ENCODE measurements at places on chromosomes 6 and 20. TPM values are rescaled to one million over a fixed set of nuclear protein-coding genes. Genes with fewer than 3 reads are reported as not detected.

Gene MRPS26
- 36.8 TPM for polyA plus RNA-seq

DNA sequence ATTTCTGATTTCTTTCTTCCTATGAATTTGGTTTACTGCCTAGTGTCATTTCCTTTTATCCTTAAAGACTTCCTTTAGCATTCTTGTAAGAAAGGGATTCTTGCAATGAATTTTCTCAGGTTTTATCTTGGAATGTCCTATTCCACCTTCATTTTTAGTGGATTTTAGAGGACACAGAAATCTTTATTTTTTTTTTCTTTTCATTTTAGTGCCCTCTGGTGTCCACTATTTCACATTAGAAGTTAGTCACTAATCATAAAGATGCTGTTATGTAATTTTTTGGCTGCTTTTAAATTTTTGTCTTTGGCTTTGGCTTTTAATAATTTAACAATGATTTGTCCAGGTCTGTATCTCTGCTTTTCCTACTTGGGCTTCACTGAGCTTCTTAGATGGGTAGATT, 28.1 kb downstream of the LMBRD1 start:
- no peak for DNase-seq

Gene CGA
- polyA plus RNA-seq: 2.6 TPM

- DNase-seq: no peak
Measured at GRCh38 chr6:33215271-33216116, 7.2 kb downstream of the RING1 start.

DNA sequence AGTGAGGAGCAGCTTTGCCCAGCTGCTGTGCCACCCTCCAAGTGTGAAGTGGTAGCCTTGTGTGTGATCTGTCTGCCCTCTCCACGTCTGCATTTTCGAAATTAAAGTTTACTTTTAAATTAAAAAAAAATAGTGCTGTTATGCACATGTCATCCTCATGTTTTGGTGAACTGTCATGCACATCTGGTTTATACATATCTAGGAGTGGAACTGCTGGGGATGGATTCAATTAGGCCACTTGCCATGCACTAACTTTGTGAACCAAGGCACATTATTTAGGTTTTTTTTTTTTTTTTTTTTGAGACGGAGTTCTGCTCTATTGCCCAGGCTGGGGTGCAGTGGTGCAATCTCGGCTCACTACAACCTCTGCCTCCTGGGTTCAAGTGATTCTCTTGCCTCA, 3.6 kb downstream of the GTSF1L start:
- DNase-seq: no peak

DNA sequence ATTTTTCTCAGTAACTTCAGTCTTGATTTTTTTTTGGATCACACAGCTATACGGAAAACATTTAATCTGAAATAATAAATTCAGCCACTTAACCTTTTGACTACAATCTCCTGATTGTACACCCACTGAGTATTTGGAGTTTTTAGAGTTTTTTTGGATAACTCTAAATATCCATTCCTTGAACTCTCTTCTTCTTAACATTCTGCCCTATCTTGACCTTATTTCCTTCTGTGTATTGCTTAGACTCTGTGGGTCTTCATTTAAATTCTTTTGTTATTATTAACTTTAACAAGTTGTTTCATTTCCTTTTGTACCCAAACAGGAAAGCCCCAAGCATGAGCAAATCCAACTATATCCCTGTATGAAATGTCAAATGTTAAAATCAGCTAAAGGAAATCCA, 170.2 kb upstream of the PTCHD4 start:
- no peak for DNase-seq

- DNase-seq: no peak
Measured at GRCh38 chr20:37263686-37264085, 2.1 kb upstream of the GHRH start.

- DNase-seq: no peak
Measured at GRCh38 chr6:47700053-47700452, 1.7 kb downstream of the ADGRF4 start.

Gene LY6G6D
- not detected for polyA plus RNA-seq

DNA sequence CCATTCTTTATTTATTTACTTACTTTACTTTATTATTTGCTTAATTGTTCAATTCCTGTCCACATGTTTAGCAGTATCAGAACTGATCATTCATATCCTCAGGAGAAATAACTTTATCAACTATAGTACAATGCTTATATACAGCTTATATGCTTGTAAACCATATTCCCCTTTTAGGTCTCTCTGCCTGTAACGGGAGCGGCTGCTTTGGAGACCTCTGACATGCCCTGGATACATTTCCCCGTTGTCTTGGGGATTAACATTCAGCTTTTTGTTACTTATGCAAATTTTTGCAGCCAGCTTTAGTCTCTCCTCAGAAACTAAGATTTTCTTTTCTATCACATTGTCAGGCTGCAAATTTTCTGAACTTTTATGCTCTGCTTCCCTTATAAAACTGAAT, 17.6 kb upstream of the FUT9 start:
- no peak for DNase-seq

GRCh38 chr20:37501940-37502339, 19.1 kb upstream of the NNAT start:
- DNase-seq: no peak

- DNase-seq: no peak
Measured at GRCh38 chr6:111952274-111952673, 79.0 kb upstream of the FYN start.

GRCh38 chr6:87164506-87164905, 9.1 kb downstream of the ZNF292 start:
- DNase-seq: no peak

Gene SIRPB1
- not detected for polyA plus RNA-seq

- DNase-seq: no peak
Measured at GRCh38 chr6:128161263-128161662, 260.4 kb upstream of the THEMIS start.

- DNase-seq: no peak
Measured at GRCh38 chr6:144181639-144182038, 31.3 kb downstream of the STX11 start.

DNA sequence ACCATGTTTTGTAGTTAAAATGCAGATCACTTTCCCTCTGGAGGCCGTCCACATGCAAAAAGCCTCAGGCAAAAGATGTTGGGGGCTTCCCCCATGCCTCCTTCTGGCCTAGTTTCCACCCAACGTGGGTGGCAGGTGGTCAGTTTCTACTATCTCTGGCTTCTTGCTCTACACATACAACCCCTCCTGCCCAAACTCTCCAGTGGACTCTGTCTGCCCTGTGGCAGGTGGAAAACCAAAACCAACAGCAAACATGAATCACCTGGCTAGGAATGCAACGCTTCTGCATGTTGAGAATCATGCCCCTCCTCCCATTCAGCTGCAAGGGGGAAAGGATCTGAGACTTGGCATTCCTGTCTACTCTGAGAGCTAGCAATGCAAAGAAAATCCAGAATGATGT, 94.8 kb downstream of the MBOAT1 start:
- no peak for DNase-seq

Gene KIF13A
- 36.9 TPM for polyA plus RNA-seq

DNA sequence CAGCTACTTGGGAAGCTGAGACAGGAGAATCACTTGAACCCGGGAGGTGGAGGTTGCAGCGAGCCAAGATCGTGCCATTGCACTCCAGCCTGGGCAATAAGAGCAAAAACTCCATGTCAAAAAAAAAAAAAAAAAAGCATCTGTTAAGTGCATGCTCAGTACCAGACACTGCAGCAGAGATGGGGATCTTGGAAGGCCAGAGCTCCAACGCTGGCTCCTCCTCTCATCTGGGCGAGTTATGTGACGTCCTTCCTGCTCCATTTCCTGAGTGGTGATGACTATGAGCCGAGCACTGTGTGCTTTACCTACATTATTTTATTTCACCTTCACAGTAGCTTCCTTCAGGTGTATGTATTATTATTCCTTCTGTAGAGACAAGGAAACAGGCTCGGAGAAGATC, 38.5 kb upstream of the CDH22 start:
- no peak for DNase-seq

DNA sequence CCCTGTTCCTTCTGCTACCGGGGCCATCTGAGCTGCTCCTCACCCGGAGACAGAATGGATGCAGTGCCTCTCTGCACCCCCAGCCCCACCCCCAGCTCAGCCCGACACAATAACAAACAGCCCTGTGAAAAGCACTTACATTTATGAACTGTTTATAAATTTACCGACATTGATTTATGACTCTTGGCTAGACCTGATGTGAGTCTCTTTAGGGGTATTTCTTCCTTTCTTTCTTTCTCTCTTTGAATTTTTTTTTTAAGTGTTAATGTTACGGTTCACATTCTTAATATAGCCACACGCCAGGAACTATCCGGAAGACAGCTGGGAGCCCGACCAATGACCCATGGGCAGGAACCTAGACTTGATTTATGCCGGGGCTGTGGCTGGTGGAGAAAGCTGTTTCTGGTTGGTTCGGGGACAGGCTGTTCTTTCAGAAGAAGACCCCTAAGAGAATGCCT, 266.3 kb downstream of the CDC5L start:
- no peak for DNase-seq

GRCh38 chr6:44505751-44506150, 118.2 kb downstream of the CDC5L start:
- DNase-seq: no peak

DNA sequence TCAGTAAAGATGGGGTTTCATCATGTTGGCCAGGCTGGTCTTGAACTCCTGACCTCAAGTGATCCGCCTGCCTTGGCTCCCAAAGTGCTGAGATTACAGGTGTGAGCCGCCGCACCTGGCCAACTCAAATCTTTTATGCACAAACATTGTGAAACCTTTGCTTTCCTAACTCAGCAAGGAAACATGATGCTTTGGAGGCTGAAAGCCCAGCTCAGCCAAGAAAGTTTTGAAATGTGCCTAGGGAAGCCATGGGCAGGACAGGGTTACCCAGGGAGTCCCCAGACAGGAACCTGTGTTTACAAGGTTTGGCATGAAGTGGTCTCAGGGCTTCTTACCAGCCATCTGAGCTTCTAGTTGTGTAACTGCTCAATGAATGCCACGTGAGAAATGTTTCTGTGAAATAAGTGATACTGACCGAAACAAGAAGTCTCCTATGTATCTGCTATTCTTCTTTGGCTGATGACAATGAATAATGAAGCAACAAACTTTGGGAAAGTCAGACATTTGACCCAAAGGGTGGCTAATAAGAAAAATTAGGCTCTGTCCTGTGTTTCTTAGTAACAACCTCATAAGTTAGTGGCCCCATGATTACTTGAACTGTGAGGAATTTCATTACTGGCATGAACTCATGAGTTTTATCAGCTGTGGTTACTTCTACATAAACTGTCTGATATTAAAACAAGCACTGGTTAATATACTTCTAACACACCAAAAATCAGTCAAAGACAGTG, 163.5 kb downstream of the KIF6 start:
- DNase-seq: no peak

DNA sequence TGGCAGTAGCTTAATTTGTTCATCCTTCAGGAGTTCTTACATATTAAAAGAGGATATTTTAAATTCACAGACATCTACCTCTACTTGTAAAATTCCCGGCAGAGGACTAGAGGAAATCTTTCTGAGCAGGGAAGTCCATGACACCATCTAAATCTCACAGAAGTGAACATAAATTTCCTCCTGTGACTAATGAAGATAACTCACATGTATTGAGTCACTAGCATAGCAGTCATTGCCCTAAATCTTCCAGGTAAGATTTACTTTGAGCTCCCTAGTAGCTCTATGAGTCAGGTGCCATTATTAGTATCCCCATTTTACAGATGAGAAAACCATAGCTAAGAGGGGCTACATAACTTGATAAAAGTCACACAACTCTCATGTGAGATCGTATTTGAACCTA, 1058.6 kb upstream of the FLRT3 start:
- DNase-seq: no peak

Gene GATA5
- 7.7 TPM for polyA plus RNA-seq

Gene PTCHD4
- polyA plus RNA-seq: 1.7 TPM

Gene DEFB124
- polyA plus RNA-seq: not detected

DNA sequence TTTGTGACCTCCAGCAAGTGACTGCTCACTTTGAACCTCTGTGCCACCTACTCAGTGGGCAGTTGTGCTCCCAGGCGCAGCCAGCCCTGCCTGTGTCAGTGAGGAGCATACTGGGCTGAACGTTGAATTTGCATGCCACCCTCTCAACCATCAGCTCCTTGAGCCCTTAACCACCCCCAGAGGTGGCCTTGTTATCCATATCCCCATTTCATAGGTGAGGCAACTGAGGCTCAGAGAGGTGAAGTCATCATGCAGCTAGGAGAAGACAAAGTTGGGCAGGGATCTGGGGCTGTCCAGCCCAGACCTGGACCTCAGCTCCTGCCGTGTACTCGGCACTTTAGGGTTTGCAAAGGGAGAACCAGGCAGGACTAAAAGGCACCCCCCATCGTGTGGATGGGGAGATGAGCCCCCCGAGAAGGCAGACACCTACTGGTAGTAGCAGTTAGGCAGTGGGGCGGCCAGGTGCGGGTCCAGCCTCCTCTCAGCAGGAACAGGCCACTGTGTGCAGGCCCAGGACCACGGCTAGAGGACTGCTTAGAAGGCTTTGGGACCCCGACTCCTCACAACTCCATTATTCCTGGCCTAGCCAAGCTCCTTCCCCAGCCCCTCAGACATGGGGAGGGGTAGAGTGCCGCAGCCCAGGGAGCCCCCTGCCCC, 100.8 kb upstream of the MYL9 start:
- no peak for DNase-seq

- no peak for DNase-seq
Measured at GRCh38 chr6:140095532-140095931, 721.1 kb upstream of the CITED2 start.

- DNase-seq: no peak
Measured at GRCh38 chr6:139239064-139239463, 52.7 kb downstream of the TXLNB start.

GRCh38 chr20:8667306-8667705, 401.6 kb upstream of the PLCB4 start:
- DNase-seq: no peak

Gene SIRPB2
- 0.81 TPM for polyA plus RNA-seq

DNA sequence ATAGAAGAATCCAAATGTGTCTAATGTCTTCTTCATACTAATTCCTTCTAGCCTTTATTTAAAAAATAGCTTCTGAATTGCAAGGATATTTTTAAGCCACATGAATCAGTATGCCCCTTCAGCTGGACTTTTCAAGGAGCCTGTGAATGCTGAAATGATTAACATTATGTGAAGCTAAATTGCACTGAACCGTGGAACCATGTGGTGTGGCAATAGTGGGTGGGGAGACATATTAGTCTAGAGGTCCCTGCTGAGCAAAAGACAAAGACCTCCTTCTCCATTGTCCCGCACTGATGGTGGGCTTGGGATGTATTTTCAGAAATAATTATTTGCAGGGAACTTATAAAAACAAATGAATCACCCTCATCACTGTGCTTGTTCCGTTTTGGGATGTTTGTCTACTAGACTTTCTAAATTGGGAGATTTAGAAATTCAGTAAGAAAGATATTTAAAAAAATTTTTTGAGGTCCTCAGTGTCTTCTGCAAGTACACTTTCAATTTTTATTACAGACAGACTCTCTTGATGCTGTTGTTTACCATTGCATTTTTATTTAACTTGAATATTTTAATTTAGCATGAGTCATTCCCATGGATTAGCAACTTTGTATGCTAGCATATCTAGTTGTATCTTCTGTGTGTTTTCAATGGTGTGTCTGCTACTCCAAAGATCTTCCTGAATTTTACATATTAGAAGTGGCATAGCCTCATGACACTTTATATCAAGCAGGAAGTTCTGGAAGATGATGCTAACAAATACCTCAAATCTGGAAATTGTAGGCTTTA, 238.1 kb downstream of the LAMA2 start:
- DNase-seq: no peak

GRCh38 chr20:35087791-35088190, 4.8 kb downstream of the TRPC4AP start:
- no peak for DNase-seq

All from left renal pelvis (tissue), 4 donors.